NCI-H524 treated with DMSO at 0.1 percent for 48 hours (cell line): ENCODE measurements at places on chromosomes 7 and 10.
A peak's percentile ranks its signal among the peaks of the same experiment; 100 is the strongest.

GRCh38 chr10:126402721-126403695, 14.7 kb upstream of the ADAM12 start:
- DNase-seq: no peak

DNA sequence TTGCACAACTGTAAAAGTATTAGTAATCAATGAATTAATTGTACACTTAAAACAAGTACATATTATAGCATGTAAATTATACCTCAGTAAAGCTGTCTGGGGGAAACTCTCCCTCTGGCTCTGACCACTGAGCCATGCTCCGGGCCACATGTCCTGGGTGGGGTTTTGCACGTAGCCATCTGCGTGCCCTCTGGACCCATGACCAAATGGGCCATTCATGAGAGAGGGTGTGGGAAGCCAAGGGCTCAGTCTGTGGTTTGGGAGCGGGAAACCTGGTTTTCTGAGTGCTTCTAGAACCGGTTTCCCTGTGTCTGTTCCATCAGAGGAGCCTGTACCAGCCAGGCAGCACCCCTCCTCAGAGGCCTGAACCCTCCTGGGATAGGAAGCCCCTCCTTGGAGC, 143.2 kb downstream of the SH3PXD2A start:
- DNase-seq: no peak

GRCh38 chr7:16080131-16080530, 341.2 kb downstream of the CRPPA start:
- DNase-seq: no peak

DNA sequence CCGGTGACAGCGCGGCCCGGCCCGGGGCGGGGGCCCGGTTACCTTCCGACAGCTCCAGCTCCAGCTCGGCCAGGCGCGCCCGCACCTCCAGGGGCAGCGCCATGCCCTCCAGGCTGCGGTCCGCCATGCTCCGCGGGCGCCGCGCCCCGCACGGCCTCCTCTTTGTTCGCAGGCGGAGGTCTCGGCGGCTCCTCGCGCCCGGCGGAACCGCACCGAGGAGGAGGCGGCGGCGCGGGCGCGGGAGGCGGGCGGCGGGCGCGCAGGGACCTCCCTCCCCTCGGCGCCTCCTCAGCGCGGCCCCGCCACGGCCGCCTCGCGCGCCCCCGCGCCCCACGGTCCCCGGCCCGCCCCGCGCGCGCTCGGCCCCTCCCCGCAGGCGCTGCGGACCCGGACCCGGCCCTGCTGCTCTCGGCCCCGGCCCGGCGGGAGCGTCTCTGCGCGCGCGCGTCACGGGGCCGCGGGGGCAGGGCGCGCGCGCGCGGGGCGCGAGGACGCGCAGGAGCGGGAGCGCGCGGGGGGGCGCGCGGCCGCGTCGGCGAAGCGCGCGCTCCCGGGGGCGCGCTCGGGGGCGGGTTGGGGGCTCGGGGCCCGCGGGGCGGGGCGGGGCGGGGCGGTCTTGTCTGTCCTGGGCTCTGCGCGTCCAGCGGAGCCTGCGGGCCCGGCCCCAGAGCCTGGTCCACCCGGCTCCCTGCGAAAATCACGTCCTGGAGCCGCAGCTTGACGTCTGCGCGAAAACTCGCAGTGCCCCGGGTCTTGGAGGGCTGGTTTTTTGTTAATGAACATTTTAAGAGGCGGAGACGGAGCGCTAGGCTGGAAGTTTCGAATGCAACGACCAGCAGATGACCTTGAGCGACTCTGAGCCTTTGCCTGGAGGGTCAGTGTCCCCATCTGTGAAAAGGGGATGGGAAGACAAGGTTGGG, at the start of gene DIP2C:
DIP2C (minus strand) TSS at position 217 of the 920 bp plus-strand sequence; CDS start at position 127, 90 bp downstream.
- DNase-seq: no peak

DNA sequence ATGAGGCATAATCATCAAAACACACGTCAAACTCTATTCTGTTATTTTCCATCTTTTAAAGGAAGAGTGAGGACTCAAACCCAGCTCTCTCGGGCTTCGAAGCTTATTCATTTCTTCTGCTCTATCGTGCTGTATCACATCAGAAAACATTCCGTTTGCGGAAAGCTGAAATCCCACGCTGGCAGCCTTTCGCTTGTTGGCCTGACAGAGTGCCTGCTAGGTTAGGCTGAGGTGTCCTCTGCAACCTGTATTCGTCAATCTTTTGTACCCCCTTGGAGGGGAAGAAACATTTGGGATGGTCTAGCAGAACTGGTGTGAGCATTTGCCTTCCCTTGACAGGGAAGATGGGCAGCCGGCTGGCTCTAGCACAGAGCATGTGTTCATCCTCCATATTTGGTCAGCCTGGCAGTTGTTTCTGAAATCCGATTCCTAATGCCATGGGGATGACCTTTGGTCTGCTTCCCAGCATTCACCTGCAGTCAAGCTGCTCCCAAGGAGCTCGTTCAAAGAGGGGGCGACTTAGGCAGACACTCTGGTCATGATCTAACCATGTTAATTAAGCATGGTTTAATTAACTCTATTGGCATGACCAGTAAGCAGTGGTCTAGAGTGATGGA, 55.2 kb downstream of the TACC2 start:
- DNase-seq: peak; percentile 12

GRCh38 chr10:119391440-119392251, 150.9 kb downstream of the RGS10 start:
- no peak for DNase-seq
